ENCODE measurements at places on chromosomes 2 and 18.

DNA sequence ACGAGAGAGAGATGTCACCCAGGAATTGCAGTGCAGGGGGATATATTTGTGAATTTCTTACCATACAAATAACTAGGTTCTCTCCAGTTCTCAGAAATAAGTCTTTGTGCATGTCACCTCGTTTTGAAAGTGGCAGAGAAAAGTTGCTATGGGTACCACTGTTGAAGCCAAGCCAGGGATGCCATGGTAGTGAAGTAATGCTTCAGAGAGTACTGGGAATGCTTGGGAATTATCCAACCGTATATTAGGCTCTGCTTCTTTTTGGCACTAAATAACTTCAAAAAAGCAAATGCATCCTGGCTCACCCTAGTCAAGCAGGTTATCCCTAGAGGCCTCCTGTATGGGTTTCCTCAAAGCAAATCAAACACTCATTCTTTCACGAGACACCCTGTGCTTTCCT, 50.7 kb upstream of the DDX18 start:
- DNase-seq = no peak

GRCh38 chr2:6073191-6074088, 381.3 kb downstream of the SOX11 start:
- no peak for DNase-seq

GRCh38 chr2:101987832-101988231, 3.9 kb upstream of the IL1R2 start:
- no peak for DNase-seq

- DNase-seq = no peak
Measured at GRCh38 chr18:76339246-76339620, 155.8 kb downstream of the ZNF516 start.

GRCh38 chr2:190679813-190680591, 31.1 kb downstream of the NAB1 start:
- DNase-seq = peak; percentile 41

- no peak for DNase-seq
Measured at GRCh38 chr2:14516844-14517243, 115.7 kb upstream of the LRATD1 start.

DNA sequence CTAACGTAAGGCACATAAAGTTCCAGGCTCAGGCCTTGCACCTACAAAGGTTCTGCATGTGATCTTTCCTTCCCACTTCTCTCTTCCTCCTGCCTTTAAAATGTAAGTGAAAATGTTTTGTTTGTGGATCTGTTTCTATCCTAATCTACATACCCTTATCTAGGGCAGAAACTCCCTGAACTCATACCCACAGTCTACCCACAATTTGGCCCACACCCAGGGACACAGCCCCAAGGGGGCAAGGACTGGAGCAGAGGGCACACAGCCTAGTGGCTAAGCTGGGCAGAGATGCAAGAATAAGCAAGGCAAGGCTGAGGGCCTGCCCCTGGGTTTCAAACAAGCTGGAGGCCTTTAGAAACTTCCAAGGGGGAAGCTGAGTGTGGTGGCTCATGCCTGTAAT, 71.0 kb downstream of the HS1BP3 start:
- no peak for DNase-seq

GRCh38 chr2:143231254-143231645, 102.0 kb downstream of the ARHGAP15 start:
- no peak for DNase-seq

DNA sequence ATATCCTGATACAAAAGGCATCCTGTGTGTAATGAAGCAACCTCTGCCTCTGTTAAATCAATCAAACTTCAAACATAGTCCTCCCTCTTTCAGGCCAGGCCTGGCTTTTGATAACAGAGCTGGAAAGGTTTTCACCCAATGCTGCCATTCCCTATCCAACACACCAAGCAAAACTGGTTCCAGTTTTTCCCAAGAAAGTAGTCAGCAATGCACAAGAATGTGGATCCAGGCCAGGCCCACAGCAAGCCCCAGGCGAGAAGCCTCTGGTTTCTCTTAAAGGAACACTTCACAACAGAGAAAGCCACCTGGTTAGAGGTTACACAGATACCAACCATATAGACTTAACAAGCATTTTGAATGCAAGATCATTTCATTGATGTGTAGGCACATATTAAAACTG, 49.2 kb upstream of the CCDC150 start:
- no peak for DNase-seq

DNA sequence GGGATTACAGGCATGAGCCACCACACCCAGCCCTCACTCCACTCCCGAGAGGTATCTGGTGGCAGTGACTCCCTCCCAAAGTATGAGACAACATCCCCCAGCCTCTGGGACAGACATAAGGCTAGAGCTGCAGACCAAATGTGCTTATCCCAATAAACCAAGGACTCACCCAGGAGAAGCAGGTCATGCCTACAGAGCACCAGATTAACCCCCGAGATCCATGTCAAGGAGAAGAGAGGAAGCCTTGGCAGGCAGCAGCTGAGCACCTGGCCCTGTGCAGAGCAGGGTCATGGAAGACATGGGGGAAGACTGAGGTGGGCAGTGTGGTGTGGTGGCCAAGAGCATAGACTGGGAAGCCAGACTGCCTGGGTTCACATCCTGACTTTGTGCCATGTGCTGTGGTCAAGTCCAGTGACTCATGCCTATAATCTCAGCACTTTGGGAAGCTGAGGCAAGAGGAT, 7.2 kb downstream of the RAB11FIP5 start:
- no peak for DNase-seq

DNA sequence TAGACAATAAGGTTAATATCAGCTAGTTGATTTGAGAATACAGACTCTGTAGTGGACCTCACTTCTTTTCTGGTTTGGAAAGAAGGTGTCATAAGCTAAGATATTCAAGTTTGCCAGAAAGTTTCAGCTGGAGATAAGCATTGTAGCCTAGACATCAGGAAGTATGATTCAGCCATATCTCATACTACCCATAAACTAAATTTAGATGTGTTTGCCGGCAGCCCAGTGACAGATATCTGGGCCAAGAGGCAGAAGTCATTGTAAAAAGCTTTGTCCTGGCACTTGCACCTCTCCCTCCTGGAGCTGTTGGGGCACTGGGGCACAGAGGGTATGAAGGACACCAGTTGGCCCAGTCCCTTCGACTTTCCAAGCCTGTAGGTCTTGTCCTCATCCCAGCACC, 128.0 kb downstream of the EPHA4 start:
- no peak for DNase-seq

DNA sequence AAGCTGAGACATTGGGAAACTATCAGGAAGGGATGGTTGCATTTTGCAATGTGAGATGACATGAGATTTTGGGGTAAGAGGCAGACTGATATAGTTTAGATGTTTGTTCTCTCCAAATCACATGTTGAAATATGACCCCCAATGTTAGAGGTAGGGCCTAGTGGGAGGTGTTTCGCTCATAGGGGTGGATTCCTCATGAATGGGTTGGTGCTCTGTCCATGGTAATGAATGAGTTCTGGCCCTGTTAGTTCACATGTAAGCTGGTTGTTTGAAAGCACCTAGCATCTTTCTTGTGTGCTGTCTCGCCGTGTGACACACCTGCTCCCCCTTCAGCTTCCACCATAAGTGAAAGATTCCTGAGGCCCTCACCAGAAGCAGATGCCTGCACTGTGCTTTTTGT, 37.7 kb downstream of the TPRKB start:
- no peak for DNase-seq

DNA sequence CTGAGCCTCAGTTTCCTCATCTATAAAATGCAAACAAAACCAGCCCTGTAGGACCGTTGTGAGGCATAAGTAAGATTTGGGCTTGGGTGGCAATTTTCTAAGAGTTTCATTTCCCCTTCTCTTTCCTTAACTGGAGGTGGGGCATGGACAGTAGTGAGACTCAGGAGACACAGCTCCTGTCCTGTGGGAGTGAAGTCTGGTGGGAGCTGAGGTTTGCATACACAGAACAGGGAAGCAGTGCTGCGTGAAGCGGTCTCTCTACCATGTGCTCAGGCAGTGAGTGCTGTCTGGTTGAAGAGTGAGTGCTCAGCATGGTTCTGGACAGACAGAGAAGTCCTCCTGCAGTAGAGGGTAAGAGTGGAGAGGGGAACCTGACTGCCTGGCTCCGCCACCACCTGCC, 62.3 kb upstream of the MCFD2 start:
- DNase-seq = no peak

DNA sequence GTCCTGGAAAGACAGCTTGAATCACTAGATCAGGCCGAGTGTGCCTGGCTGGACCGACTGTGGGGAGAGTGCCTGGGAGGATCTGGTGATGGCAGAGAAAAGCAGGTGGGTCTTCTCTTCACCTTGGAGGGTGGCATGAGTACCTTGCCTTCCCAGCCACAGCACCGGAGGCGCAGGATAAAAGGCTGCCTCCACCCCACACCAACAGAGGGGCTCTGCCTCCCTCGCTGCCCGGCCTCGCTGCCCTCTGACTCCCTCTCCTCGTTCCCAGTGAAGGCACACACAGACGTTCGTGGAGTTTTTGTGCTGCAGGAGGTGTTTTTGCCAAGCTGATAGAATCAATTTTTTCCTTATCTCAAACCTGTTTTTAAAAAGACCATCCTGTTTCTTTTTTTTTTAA, 71.4 kb upstream of the HAAO start:
- no peak for DNase-seq

DNA sequence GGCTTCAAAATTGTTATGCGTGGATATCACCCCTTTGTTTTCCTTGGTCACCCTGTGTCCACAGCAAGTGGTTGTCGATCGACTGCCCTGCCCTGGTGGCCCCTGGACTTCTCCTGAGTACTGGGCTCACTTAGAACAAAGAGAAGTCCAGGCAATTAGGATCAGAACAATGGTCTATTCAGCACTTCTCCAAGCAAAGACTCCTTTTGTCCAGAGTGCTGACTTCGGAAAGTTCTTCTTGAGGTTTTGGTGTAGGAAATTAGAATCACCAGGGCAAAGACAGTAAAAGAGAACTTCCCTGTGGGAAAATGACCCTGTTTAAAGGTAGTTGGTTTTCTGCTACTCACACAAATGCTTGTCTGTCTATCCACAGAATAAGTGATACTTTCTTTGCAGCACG, 173.9 kb downstream of the FHOD3 start:
- no peak for DNase-seq

GRCh38 chr2:149972066-149972465, 384.5 kb upstream of the MMADHC start:
- no peak for DNase-seq

DNA sequence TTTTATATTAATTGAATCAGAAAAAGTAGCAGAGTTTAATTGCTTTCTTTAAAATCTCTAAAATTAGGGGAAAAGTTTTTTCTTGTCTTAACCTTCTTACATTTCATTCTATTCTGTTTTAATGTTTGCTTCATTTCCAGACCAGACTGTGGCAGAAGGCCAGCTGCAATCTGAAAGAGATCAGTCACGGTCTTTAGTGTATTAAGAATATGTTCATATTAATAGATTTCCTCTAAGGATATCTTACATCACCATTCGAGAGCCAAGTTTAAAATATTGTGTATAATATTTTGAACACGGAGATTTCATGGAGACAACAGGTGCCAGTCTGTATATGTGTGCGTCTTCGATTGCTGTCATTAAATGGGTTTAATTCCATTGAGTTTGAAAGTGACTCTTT, 230.9 kb upstream of the ZSWIM2 start:
- DNase-seq = no peak

GRCh38 chr2:181861379-181861778, 30.2 kb upstream of the ITPRID2 start:
- no peak for DNase-seq

DNA sequence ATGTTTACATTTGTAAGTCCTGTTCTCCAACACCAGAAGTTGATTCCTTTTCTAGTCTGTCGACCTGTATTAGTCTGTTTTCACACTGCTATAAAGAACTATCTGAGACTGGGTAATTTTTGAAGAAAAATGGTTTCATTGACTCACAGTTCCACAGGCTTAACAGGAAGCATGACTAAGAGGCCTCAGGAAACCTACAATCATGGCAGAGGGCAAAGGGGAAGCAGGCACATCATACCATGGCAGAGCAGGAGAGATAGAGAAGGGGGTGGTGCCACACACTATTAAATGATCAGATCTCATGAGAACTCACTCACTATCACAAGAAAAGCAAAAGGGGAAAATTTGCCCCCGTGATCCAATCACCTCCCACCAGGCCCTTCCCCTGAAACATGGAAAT, 112.8 kb upstream of the MAP3K20 start:
- no peak for DNase-seq

GRCh38 chr2:12334412-12334966, 382.2 kb upstream of the TRIB2 start:
- DNase-seq = no peak

- DNase-seq = no peak
Measured at GRCh38 chr2:228446734-228447133, 265.2 kb upstream of the SPHKAP start.

- DNase-seq = no peak
Measured at GRCh38 chr2:130261970-130262760, 63.9 kb upstream of the TUBA3E start.

DNA sequence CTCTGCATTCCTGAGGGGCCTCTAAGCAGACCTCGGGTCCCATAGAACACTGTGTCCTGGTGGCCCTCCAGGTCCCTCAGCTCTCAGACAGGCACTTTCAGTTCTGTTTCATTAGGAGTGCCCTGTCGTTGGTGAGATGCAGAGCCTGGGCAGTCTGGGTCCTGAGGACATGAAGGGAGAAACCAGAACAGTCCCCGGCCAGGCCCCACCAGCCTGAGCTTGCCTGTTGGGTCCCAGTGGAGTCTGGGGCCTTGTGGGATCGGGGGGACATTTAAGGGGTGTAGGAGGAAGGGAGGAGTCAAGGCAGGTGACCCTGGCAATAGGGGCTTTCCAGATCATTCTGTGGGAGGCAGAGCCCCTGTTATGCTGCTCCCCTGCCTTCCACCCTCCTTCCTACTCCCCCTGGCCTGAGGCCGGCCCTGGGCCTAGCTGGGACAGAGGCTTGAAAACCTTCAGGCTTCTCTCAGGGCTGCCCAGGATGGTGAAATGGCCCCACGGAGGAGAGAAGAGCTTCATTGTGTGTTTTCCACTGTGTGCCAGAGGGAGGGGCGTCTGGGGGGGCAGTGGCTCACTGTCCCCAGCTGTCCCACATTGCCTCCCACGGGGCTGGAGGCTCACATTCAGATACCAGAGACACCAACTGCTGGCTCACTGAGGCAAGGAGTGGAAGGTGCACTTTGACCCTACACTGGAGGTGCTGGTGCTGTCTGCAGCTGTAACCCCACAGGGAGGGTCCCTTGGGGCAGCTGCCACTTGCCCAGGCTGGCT, 26.6 kb upstream of the CATIP start:
- DNase-seq = no peak

GRCh38 chr2:236954641-236955040, 131.0 kb upstream of the COPS8 start:
- DNase-seq = no peak

- no peak for DNase-seq
Measured at GRCh38 chr2:73074110-73075069, 2.9 kb upstream of the SFXN5 start.

DNA sequence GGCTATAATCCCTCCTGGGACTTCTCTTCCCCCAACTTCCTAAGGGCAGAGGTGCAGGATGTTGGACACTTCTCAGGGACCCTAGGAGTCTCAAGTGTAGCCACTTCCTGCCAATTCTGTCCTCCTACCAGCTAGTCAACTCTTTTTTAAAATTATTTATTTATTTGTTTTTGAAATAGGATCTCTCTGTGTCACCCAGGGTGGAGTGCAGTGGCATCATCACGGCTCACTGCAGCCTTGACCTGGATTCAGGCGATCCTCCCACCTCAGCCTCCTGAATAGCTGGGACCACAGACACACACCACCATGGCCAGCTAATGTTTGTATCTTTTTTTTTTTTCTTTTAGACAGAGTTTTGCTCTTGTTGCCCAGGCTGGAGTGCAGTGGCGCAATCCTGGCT, 11.5 kb downstream of the SFTPB start:
- no peak for DNase-seq

Measured in stimulated activated CD4-positive, alpha-beta T cell treated with anti-CD3 and anti-CD28 coated beads, Interleukin-4, amount 100 ng/mL, for 1 hour (primary cell).